Activated naive CD8-positive, alpha-beta T cell treated with anti-CD3 and anti-CD28 coated beads for 36 hours (primary cell): ENCODE measurements at places on chromosomes 13 and 19. TPM values are rescaled to one million over a fixed set of nuclear protein-coding genes. Genes with fewer than 3 reads are reported as not detected.

DNA sequence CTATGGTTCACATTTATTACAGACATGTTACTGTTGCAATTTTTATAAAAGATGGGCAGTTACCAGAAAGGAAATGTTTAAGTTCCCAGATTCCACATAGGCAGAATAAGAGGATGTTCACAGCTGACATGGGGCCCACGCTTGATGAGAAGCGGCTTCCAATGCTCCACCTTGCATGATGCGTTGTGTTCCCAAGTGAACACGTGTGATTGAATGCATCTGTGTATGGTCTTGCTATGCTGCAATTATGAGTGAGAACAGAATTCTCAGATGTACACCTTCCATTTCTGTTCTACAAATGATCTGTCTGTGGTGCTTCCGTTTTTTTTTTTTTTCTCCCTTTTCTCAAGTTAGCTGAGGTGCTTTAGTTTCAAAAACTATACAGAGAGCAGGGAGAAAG, 15.5 kb downstream of the UPF3A start:
- no peak for DNase-seq

GRCh38 chr13:98845742-98846141, 93.3 kb upstream of the SLC15A1 start:
- no peak for DNase-seq

The NTN5 gene
- 0.24 TPM for total RNA-seq

The SERTAD1 gene
- total RNA-seq: 10.0 TPM
